ENCODE measurements at places on chromosomes 1 and 21. TPM values are rescaled to one million over a fixed set of nuclear protein-coding genes. Genes with fewer than 3 reads are reported as not detected.

The FCRL5 gene
- not detected for total RNA-seq

The OR2L2 gene
- 0.19 TPM for total RNA-seq

The IL20 gene
- not detected for total RNA-seq

The APOBEC4 gene
- total RNA-seq = not detected

The IFFO2 gene
- total RNA-seq = 106 TPM

The CD164L2 gene
- not detected for total RNA-seq

The TOR3A gene
- total RNA-seq = 17.2 TPM

The HUNK gene
- total RNA-seq = not detected

The RYR2 gene
- not detected for total RNA-seq

The LHX8 gene
- not detected for total RNA-seq

The CR1L gene
- total RNA-seq = not detected

The GPR25 gene
- 2.7 TPM for total RNA-seq

The CD2 gene
- 150 TPM for total RNA-seq

The SLC9C2 gene
- total RNA-seq = not detected

The CCDC181 gene
- not detected for total RNA-seq

The DCDC2B gene
- not detected for total RNA-seq

The HFM1 gene
- total RNA-seq = not detected

The WLS gene
- total RNA-seq = 0.22 TPM

The BTG3 gene
- total RNA-seq = 84.0 TPM

The MAP1LC3C gene
- not detected for total RNA-seq

The GJA9 gene
- total RNA-seq = not detected

The A3GALT2 gene
- not detected for total RNA-seq

The C8B gene
- total RNA-seq = not detected

The USP33 gene
- 71.6 TPM for total RNA-seq

The E2F2 gene
- 0.50 TPM for total RNA-seq

The TRIM63 gene
- not detected for total RNA-seq

The SOX13 gene
- 1.9 TPM for total RNA-seq

The SPATA45 gene
- not detected for total RNA-seq

The FAM3B gene
- total RNA-seq = not detected

The UBL4B gene
- total RNA-seq = not detected

The GABPA gene
- total RNA-seq = 23.5 TPM

The TMEM200B gene
- total RNA-seq = not detected

The GBP5 gene
- 51.4 TPM for total RNA-seq

The TMEM9 gene
- total RNA-seq = 16.5 TPM

The AMY1C gene
- not detected for total RNA-seq

The HMCN1 gene
- total RNA-seq = 0.14 TPM

The HES2 gene
- total RNA-seq = not detected

The NUAK2 gene
- total RNA-seq = 15.3 TPM

The PLA2G2C gene
- total RNA-seq = not detected

The CD247 gene
- 355 TPM for total RNA-seq

The SHE gene
- total RNA-seq = not detected

The SLC1A7 gene
- total RNA-seq = not detected

The SPRR1B gene
- total RNA-seq = not detected
